Suppressor macrophage (primary cell): ENCODE measurements at places on chromosomes 11 and 22.

DNA sequence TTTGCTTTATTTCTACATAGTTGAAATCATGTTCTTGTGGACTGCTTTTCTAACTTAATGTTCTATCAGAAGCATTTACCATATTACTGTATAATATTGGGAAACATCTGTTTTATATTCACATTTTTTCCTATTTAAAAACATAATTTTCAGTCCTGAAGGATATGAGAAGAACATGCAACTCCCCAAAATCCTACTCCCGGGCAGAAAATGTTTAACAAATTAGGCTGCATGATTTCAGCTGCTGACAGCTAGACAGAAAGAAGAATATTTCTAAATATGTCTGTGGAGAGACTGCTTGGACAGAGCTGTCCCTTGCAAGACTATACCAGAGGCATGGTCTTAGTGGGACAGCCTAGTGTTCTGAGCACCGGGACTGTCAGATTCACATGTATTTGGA lies 15.7 kb upstream of the AMPD3 start:
- no peak for DNase-seq

- no peak for DNase-seq
These were observed 15.7 kb upstream of the KCTD14 start for GRCh38 chr11:78038697-78039313.

DNA sequence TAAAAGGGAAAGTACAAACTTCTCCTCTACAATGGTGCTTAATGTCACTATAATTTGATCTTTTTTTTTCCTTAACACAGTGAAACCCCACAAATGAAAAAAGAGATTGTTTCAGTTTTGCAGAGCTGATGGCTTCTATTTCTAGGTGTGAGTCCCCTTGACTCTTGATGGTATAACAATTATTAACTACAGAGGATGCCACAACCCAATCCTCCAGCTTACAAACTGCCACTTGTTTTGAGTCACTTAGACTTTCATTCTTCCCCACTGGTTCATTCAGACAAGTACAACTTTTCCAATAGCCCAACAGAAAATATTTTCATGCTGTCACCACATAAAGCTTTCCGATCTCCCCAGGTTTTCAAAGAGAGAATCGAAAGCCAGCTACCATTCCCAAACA lies 812.2 kb downstream of the LRRC4C start:
- no peak for DNase-seq

- DNase-seq = no peak
These were observed 46.6 kb upstream of the RBFOX2 start for GRCh38 chr22:36075230-36075629.

DNA sequence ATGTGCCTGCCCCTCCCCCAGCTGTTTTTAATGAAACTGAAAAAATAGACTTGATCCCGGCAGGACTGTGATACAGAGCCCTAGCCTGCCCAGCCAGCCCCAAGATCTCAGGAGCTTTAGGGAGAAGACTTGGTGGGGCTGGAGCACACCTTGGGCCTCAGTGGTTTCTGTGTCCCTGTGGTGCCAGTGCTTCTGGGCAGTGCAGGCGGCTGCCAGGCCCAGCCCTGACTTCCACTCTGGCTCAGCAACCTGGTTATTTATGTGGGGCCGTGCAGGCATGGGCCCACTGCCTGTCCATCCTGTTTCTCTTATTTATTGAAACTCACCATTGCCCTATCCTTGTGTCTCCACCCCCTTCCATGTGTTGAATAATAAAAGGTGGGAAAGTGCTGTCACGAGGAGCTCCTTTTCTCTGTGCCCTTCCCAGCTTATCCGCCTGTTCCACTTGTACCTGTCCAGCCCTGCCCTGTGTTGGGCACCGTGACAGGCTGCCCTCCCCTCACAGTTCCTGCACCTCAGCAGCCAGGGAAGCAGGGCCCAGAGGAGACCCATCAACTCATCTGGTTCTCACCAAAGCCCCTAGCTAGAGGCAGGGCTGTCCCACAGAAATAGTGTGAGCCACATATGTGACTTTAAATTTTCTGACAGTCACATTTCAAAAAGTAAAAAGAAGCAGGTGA lies 20.2 kb downstream of the RELT start:
- DNase-seq = no peak

- DNase-seq = no peak
These were observed 14.3 kb downstream of the POLR2F start for GRCh38 chr22:37967637-37968451.

- no peak for DNase-seq
These were observed 174.9 kb upstream of the C11orf87 start for GRCh38 chr11:109247071-109247470.

- DNase-seq = no peak
These were observed 54.9 kb downstream of the EXT2 start for GRCh38 chr11:44150401-44150800.

DNA sequence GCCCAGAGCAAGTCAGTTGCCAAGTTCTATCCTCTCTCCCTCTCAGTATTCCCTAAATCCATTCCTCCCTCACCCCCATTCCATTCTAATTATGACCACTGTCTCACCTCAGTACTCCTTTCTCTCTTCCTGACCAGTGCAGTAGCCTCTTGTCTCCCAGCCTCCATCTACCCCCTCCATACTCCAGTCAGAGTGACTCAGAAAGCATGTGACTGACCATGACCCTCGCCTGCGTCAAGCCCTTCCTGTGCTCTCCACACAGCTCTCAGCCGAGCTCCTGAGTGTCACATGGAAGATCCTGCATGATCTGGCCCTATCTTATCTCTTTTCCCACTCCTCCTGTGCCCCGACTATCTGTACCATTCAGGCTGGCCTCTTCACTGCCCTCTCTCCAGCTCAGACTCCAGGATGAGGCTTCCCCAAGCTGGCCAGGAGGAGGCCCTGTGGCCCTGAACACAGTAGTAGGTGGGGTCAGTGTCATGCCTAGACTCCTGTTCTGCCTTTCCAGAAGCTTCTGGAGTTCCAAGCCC lies 42.6 kb downstream of the NEU3 start:
- peak; percentile 92 for DNase-seq

DNA sequence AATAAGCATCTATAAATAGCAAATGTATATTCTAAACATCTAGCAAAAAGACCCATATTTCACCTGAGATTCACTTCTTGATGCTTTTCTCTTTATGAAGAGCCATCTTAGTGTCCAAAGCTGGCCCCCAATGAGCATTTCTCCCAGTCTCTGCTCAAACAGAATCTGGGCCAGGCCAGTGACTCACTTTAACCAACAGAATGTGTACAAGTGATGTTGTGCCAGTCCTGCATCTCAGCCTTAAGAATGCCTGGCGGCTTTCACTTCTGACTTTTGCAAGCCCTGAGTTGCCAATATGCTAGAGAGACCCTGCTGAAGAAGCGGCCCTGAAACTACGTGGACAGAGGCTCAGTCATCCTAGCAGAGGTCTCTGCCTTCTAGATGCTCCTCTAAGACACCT lies 6.9 kb upstream of the COPB1 start:
- DNase-seq = no peak

DNA sequence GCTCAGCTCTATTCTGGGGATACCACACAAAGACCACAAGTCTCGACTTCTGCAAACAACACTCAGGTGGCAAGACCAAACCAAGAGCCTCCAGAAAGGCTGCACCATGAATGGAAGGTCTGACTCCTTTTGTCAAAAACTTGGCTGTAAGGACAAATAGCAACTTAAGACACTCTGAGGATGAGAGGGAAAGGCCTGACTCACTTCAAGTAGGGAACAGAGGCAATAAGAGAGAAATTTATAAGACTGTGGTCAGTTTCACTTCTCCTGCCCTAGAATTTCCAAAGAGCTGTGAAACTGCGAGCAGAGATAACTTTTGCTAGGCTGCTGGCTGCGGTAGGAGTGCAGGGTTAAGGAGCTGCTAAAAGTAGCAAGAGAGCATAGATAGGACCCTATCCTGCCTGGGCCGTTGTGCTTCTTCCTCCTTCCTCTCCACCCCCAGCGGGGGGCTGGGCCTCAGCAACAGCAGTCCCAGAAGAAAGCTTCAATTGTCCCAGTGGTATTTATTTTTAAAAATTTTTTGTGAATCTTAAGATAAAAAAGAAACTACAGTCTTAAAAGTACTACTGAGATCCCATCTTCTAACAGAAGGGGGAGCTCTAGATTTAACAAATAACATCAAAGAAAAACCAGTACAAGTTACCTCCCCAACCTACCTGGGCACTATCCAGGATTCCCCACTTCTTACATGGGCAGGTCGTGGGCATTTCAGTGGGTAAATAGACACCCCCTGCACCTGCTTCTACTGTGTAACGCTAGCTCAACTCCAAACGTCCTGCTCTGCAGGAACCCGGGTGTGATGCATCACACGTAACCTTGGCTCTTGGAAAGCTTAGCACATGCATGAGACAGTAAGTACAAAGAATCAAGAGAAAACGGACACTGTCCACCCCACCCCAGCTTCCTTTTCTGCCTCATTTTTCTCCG lies 66.4 kb downstream of the SGSM3 start:
- peak; percentile 80 for DNase-seq

DNA sequence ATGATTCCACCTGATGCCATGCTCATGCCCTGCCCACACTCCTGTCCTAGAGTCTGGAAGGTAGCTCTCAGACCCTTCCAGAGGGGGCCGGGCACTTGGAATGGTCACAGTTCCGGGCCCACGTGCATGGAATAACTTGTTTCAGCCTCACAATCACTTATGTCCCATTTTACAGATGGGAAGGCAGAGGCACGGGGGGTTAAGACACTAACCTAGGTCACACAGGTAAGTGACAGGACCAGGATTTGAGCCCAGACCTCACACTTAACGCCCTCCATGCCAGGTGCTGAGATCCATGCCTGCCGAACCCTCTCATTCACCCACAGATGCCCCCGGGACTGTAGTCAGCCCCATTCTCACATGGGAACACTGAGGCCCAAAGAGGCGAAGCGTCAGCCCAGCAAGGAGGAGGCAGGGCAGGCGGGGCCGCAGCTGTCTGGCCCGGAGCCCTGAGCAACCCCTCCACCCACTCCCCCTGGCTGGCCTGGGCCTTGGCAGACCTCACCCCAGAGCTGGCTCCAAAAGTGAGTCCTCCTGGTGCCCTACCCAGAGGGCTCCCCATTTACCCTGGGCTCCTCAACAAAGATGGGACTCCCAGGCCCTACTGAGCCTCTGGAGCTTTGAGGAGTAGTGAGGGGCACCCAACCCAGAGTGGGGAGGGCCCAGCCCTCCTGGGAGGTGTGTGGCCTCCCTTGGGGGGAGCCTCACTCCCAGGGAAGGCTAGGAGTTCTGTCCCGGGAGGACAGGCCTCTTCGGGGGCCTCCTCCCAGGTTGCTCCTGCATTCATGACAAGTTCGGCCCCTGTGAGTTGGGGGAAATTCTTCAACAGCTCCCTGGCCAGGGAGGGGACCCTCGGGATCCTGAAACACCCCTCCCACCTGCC lies 2.4 kb upstream of the ALDH3B1 start:
- no peak for DNase-seq

DNA sequence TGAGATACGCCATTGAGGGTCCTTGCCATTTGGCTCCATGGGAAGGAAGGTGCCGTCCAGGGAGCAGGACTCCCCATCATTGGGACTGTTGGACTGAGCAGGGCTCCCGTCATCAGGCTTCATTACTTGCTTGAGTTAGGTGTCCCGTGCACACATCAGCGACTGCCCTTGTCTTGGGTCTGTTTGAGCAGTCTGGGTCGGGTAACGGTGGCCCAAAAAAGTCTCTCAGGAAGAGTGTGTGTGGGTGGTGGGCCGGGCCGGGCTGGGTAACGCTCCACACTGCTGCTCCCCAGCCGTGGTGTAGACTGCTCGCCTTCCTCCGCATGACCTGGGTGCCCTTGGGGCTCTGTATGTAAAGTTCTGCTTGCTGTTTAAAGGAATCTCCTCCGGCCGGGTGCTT lies 293.5 kb downstream of the TBC1D22A start:
- DNase-seq = no peak

- DNase-seq = no peak
These were observed 1.3 kb downstream of the TEF start for GRCh38 chr22:41383085-41383484.
